NCI-H2171 (cell line): ENCODE measurements at places on chromosomes 3 and 15.
A peak's percentile ranks its signal among the peaks of the same experiment; 100 is the strongest.

- no peak for DNase-seq
These were observed 122.3 kb downstream of the MEGF11 start for GRCh38 chr15:66131200-66131599.

DNA sequence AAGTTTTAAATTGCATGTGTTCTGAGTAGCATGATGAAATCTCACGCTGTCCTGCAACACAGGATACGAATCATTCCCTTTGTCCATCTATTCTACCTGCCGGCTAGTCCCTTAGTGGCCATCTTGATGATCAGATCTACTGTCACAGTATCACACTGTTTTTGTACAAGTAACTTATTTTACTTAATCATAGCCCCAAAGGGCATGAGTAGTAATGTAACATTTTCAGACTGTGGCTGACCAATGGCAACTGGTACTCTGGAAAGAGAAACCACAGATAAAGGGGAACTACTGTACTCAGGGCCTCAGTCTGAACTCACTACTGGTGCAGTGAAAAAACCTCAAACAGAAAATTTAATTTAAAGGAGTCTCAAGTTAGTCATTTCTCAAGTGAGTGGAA is 127.3 kb upstream of the MRPL3 start:
- DNase-seq, result no peak

DNA sequence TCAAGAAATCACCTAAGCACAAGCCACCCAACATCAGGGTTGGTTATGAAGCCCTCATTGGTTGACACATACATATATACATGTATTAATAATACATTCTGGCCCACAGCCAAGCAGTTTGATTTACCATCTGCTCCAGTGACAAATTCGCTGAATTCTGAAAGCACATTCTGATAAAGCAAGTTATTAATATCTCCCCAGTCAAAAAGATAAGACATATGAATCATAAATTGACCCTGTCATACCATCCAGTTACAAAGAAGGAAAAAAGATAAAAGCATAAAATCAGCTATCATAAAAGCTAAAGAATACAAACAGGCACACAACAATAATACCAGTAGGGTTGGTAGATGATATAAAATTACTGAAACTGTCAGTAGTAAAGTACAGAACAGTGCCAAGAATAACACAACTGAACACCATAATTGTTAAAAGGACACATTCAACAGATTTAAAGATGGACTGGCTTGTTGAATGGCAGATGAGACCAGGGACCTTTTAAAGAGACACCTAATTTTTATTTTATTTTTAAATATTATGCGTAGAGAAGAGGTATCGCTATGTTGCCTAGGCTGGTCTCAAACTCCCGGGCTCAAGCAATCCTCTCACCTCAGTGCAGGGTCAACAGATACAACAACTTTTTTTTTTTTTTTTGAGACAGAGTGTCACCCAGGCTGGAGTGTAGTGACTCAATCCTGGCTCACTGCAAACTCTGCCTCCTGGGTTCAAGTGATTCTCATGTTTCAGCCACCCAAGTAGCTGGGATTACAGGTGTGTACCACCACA is 7.7 kb downstream of the SNX4 start:
- DNase-seq, result peak; percentile 88

- DNase-seq, result no peak
These were observed 248.3 kb downstream of the ADAMTS17 start for GRCh38 chr15:100093211-100094126.

- DNase-seq, result no peak
These were observed 308.3 kb upstream of the CCDC54 start for GRCh38 chr3:107068980-107069379.

DNA sequence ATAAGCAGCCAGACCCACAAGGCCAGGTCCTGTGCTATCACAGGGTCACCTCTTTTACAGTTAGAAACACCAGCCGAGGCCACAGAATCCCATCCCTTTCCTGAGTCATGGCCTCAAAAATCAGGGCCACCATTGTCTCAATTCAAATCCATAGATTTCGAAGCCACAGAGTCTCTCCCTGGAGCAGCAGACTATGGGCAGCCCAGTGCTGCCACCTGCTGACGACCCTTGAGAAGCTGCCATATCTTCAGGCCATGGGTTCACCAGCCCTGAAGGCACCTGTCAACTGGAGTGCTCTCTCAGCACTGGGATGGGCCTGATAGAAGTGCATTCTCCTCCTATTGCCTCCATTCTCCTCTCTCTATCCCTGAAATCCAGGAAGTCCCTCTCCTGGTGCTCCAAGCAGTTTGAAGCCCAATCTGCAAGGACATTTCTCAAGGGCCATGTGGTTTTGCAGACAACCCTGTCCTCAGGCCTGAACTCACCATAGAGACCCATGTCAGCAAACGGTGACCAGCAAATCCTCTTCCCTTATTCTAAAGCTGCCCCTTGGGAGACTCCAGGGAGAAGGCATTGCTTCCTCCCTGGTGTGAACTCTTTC is 39.6 kb downstream of the TGM4 start:
- no peak for DNase-seq

- no peak for DNase-seq
These were observed 68.1 kb upstream of the DLG1 start for GRCh38 chr3:197366301-197367044.

DNA sequence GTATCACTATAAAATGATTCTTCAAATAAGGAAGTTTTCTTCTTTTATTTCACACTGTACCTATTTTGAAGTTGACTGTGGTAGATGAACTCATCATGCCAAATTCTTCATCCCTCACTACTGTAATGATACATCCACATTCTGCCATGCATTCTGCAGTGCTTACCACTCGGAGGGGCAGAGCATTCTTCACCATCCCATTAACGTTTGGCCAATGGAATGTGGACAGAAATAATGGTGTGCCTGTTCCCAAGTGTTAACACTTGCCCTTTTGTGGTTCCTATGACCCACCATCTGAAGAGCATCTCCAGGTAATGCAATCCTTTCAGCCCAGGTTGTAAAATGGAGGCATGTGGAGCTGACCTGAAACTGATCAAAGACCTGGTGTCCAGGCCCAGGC is 18.6 kb downstream of the GOLIM4 start:
- no peak for DNase-seq

DNA sequence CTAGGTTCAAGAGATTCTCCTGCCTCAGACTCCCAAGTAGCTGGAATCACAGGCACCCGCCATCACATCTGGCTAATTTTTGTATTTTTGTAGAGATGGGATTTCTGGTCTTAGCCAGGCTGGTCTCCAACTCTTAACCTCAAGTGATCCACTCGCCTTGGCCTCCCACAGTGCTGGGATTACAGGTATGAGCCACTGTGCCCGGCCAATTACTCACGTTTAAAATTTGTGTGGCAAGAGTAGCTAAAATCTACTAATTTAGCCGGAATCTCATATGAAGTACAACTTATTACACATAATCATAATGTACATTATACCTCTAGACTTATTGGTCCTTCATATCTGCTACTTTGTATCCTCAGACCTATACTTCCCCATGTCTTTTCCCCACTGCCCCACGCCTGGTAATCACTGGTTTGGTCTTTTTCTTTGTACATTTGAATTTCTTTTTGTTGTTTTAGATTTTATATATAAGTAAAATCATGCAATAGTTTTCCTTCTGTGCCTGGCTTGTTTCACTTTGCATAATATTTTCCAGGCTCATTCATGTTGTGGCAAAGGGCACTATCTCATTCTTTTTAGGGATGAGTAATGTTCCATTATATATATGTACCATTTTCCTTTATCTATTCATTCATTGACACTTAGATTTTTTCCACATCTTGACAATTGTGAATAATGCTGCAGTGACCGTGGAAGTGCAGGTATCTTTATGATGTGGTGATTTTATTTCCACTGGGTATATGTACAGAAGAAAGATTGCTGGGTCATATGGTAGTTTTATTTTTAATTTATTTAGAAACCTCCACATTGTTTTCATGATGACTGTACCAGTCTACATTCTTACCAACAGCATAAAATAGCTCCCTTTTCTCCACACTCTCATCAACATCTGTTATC is 605.0 kb upstream of the CBLB start:
- no peak for DNase-seq

GRCh38 chr3:33750211-33750548 is 32.1 kb upstream of the CLASP2 start:
- no peak for DNase-seq

GRCh38 chr3:78022232-78022631 is 982.3 kb downstream of the ROBO2 start:
- no peak for DNase-seq

GRCh38 chr3:179015551-179016020 is 56.0 kb downstream of the ZMAT3 start:
- DNase-seq, result peak; percentile 48

DNA sequence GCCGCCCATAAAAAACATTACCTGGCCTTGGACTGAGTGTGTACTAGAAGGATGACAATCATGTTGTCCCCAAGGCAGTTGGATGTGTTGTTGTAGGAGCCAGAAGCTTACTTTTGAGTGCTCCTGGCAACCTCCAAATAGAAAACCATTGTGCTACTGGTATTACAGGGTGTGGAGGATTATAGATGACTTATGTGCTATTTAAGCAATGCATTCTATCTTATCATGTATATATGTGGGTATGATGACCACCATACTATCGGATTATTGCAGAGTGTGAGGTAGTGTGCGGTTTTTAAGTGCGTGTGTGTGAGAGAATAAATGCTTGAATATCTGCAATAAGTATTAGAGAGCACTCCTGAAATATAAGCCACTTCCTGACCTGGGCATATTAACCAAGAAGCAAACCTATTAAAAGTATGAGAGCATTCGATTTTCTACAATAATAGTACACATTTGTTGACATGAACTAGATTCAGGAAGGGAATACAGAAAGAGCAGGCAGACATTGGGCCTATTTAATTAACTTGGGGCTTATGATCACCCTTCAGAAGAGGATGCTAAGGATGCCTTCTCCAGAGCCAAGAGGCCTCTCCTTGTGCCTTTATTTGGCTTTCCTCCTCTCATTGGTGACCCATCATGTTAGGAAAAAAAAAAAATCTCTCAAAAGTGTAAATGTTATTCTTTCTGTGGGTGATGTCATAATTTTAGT is 11.7 kb upstream of the MBNL1 start:
- no peak for DNase-seq

DNA sequence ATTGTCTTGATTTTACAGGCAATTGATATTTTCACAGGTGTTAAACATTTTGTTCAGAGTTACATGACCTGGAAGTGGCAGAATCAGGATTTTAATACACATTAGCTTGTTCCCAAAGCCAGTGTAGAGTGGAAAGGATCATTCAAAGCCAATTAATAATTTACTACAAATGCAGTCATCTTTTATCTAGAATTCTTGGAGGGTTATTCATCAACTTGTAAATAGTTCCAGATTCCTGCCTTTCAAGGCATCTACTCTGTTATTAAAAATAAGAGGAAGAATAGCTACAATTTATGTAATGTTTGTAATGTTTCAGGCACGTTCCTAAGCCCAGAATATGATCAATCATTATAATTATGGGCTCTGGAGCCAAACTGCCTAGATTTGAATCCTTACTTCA is 358.5 kb downstream of the ZNF385D start:
- DNase-seq, result no peak

- no peak for DNase-seq
These were observed 197.3 kb downstream of the FHIT start for GRCh38 chr3:61053781-61054496.

- no peak for DNase-seq
These were observed 41.3 kb downstream of the RPN1 start for GRCh38 chr3:128609294-128609693.

DNA sequence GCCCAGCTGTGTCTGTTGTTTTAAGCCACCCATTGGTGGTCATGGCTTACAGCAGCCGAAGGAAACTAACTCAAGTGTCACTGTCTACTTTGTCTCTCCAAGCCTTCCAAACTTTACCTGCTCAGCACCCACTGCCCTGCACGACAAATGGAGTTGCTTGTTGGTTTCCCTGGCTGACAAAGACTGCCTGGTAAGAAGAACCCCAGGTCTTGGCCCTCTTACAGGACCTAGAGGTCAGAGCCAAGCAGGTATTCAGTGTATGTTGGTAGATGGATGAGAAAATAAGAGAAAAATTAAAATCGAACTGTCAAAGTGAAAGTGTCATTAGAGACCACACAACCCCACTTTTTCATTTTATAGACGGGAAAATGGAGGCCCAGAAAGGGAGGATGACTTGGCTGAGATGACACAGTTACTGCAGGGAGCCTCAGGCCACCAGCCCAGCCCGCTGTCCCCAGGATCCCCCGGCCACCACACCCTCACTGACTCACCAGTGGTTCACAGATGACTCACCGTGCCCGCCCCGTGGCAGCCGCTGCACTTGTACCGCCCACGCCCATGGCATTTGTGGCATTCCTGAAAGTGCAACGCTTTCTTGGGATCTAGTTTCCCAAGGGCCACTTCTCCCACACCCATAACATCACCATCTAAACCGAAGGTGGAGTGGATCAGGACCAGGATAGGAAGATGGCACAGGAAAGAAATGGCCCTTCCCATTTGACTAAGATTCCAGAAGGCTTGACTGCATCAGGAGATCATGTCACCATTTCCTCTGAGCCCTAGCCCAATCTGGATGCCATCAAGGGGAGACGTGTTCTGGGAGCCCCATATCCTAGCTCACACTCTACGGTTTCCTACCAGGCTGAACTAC is 15.2 kb downstream of the SSUH2 start:
- no peak for DNase-seq

- DNase-seq, result no peak
These were observed 140.0 kb downstream of the MEIS2 start for GRCh38 chr15:36960179-36960946.

GRCh38 chr3:10366651-10367101 is 45.8 kb upstream of the SEC13 start:
- no peak for DNase-seq

- DNase-seq, result no peak
These were observed 28.8 kb upstream of the UBL7 start for GRCh38 chr15:74489518-74490338.

DNA sequence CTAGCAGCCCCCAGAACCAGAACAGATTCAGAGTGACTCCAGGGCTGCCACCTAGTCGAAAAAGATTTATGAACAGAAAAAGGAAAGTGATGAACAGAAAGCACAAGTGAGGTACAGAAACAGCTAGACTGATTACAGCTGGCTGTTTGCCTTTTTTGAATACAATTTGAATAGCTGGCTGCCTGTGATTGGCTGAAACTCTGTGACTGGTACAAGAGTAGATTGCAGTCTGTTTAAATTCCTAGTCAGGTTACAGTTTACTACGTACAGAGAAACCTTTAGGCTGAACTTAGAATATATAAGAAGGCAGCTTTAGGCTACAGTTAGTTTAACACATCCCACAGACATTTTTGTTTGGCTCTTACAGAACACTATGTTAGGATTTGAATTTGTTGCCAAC is 10.0 kb downstream of the CCDC13 start:
- no peak for DNase-seq

- no peak for DNase-seq
These were observed 65.7 kb upstream of the HES1 start for GRCh38 chr3:194070220-194070633.

DNA sequence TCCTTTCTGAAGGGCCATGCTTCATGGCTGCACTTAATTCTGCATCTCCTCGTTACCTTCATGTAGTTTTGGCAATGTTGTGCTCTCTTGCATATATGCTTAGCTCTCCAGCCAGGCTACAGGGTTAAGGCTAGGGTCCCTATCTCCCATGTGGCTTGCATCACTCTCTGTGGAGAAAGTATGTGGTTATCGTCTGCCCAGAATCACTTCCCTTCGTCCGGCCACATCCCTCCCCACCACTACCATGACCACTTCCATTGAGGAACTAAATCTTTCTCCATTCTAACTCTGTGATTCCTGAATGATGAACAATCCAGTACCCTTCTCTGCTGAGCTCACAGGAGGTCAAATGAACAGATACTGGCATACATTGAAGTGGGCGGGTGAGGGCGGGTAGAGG is 34.0 kb downstream of the WWTR1 start:
- no peak for DNase-seq
